ENCODE measurements at places on chromosomes 1 and 21.

GRCh38 chr21:32070676-32071330 lies 198.0 kb downstream of the HUNK start:
- DNase-seq, result no peak

- no peak for DNase-seq
These were observed 104.4 kb downstream of the PHTF1 start for GRCh38 chr1:113654883-113655282.

GRCh38 chr1:179393721-179394120 lies 27.9 kb downstream of the AXDND1 start:
- no peak for DNase-seq

GRCh38 chr1:245915406-245915805 lies 591.7 kb downstream of the SMYD3 start:
- DNase-seq, result no peak

DNA sequence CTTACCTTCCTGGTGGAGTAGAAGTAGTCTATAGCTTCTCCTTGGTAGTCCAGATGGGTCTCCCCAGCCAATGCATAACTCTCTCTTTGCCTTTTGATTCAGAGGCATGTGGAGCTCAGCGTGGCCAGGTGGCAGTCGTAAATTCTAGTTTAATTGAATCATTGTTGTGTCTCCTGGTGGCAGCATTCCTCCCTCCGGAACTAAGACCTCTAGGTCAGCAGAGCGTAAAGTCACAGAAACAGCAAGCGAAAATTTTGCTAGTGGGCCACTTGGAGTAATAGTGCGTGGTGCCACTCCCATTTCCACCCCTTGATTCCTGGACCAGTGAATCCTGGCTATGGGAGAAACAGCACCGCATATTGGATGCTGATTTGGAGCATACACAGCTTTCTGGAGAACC lies 3.9 kb upstream of the TMPRSS2 start:
- DNase-seq, result no peak

- no peak for DNase-seq
These were observed 29.2 kb upstream of the BRDT start for GRCh38 chr1:91919962-91920361.

GRCh38 chr1:221334062-221334461 lies 407.8 kb downstream of the DUSP10 start:
- DNase-seq, result no peak

GRCh38 chr1:46464915-46465314 lies 24.7 kb upstream of the DMBX1 start:
- no peak for DNase-seq

GRCh38 chr21:37166733-37167132 lies 93.7 kb downstream of the TTC3 start:
- DNase-seq, result no peak

GRCh38 chr1:185595835-185596667 lies 138.1 kb upstream of the HMCN1 start:
- DNase-seq, result no peak

GRCh38 chr1:79197421-79197820 lies 190.9 kb upstream of the ADGRL4 start:
- DNase-seq, result no peak

- no peak for DNase-seq
These were observed 7.0 kb upstream of the TAL1 start for GRCh38 chr1:47238935-47239592.

DNA sequence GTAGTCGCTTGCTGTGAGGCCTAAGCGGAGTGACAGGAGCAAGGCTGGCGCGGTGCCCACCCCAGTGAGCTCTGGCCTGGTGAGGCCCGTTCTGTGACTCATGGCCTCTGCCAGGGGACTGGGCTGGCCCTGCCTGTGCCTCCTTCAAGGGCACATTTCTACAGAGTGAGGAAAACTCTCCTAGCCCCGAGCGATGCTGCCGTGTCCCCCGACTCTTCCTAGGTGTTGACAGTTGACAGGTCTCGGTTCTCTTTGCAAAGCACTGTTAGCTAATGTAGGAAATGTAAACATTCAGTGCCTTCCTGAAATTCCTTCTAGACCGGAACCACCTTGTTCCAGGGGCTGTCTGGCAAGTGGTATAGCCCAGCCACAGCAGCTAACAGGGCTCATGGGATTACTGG lies 43.9 kb downstream of the ABCG1 start:
- DNase-seq, result no peak

GRCh38 chr1:210687582-210688279 lies 359.0 kb downstream of the HHAT start:
- DNase-seq, result no peak

DNA sequence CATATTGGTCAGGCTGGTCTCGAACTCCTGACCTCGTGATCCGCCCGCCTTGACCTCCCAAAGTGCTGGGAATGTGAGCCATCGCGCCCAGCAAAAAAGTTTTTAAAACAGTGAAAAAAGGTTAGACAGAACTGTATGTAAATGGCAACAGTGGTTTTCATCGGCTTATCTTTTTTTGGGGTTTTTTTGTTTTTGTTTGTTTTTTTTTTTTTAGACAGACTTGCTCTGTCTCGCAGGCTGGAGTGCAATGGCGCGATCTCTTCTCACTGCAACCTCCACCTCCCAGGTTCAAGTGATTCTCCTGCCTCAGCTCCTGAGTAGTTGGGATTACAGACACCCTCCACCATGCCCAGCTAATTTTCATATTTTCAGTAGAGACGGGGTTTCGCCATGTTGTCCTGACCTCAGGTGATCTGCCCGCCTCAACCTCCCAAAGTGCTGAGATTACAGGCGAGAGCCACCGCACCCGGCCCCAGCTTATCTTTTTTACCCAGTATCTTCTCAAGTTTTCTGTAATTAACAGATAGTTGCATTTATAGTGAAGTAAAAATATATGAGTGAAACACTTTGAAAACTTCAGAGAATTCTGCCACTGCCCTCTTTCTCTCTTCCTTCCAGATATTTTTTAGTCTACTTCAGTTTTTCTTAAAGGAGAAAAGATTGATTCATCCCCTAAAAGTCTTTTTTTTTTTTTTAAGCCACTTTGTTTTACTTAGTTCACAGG lies 13.1 kb downstream of the TIMM17A start:
- no peak for DNase-seq

- no peak for DNase-seq
These were observed 18.6 kb downstream of the NADK start for GRCh38 chr1:1759456-1760344.

GRCh38 chr1:115098979-115099692 lies 9.8 kb upstream of the TSPAN2 start:
- no peak for DNase-seq
